ENCODE measurements at places on chromosomes 4 and X.

- DNase-seq: no peak
Observed at GRCh38 chr4:103996064-103996463, 276.3 kb upstream of the TACR3 start.

DNA sequence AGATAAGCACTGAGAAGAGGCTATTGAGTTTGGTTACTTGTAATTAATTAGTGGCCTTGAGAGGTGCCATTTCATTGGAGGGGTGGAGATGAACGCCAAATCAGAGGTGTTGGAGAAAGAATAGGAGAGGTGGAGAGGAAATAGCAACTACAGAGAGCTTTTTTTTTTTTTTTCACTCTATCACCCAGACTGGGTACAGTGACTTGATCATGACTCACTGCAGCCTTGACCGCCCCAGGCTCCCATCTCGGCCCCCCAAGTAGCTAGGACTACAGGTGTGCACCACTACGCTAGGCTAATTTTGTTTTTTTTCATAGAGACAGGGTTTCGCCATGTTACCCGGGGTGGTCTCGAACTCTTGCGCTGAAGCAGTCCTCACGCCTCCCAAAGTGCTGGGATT lies 5.2 kb downstream of the NHS start:
- no peak for DNase-seq

- DNase-seq: no peak
Observed at GRCh38 chr4:174141876-174142275, 141.6 kb downstream of the FBXO8 start.

DNA sequence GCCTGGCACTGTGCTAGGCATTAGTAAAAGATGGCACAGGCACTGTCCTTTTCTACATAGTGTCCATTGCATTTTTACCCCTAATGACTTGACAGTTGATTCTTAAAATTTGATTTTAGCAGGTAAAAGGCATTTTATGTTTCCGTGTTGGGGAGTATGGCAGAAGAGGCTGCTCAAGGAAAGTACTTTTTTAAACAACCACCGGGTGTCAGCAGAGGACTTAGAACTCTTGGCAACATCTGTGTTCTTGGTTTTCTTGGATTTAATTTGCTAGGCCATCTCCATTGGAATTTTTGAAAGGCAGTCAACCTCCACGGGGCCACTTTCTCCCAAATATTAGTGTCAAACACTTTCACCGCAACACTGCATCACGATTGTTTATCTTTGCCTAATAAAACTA lies 102.9 kb downstream of the TSPAN7 start:
- DNase-seq: no peak

DNA sequence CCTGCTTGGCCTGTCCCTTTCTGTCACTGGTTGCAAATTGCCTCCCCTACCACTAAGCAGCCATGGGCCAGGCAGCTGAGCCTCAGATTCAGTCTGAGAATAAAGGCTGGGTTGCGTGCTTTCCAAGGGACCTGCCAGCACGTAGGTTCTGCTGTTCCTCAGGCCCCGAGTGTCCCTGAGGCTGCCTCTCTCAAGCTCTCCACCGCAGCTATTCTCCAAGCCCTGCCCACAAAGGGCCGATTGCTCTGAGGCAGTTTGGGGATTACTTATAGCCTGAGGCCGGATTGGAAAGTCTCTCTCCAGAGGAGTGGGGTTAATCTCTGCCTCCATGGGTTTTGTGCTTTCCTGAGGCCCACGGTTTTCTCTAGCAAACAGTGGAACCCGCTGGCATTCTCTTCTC lies 590.7 kb downstream of the BCOR start:
- DNase-seq: no peak

DNA sequence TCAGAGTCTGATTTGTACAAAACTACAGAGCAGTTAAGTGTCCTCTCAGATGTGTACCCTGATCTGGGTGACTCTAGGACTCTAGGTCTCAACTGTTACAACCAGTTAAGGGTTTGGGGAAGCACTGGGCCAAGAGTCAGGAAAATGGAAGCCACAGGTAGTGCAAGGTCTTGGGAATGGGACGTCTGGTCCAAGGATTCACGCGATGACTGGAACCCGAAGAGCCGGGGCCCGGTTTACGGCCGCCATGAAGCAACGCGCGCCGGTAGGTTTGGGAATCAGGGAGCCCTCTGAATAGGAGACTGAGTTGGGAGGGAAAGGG lies 321 bp upstream of the HPRT1 start:
- no peak for DNase-seq

- DNase-seq: peak; percentile 67
Observed at GRCh38 chrX:41085878-41086626, 807 bp downstream of the USP9X start.

DNA sequence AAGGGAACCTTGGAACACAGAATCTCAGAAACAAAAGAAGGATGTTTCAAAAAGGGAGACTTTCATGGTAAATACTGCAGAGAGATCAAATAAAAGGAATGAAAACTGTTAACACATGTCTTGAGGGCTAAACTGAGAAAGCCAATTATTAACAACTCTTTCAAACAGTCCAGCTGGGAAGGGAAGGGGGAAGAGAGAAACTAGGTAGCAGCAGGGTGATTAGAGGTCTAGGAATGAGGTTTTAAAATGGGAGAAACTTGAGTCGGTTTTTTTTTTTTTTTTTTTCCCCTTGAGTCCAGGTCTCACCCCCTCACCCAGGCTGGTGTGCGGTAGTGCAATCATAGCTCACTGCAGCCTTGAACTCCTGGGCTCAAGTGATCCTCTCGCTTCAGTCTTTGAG lies 4.3 kb downstream of the BCLAF3 start:
- DNase-seq: no peak

- no peak for DNase-seq
Observed at GRCh38 chrX:115713460-115713859, 152.5 kb downstream of the PLS3 start.

DNA sequence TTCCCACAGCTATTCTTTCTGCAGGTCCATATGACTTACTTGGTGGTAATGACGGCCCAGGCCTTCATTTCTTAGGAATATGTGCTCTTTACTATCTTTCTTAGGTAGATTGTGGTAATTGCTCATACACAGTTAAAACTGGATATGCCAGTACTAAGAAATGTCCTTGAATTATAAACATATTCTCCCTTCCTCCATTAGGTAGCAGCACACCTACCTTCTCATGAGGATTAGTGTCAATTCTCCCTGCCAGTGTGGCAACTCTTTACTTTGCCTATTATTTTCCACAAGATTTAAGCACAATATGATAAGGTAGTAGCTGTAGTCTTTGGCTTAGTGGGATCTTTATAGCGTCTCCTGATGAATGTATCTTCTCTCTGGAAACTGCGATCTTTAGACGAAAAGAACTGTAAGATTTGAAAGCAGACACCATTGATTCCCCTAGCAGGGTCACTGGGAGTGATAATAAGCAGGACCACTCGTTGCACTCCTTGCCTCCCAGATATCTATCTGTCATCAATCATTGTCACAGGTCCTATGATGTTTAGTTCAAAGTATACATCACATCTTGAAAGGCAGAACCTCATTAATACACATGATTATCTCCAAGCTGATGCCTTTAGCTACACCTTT lies 1240.7 kb downstream of the C4orf33 start:
- no peak for DNase-seq

GRCh38 chr4:87895964-87896621 lies 63.3 kb downstream of the MEPE start:
- no peak for DNase-seq

GRCh38 chr4:76821641-76822040 lies 76.3 kb downstream of the SOWAHB start:
- DNase-seq: no peak

- DNase-seq: no peak
Observed at GRCh38 chr4:7765666-7766065, 174.0 kb downstream of the AFAP1 start.

DNA sequence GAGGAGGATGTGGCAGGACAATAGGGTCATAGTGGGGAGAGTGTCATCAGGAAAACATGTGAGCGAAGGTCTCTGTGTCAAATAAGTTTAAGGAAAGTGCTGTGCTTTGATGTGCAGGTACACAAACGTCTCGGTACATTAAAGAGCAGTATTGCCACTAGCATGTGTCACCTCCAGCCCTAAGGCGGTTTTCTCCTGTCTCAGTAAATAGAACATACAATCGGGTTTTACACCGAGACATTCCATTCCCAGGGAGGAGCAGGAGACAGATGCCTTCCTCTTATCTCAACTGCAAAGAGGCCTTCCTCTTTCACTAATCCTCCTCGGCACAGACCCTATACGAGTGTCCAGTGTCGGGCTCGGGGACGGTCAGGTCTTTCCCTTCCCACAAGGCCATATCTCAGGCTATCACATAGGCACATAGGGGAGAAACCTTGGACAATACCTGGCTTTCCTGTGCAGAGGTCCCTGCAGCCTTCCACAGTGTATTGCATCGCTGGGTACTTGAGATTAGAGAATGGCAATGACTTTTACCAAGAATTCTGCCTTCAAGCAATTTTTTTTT lies 684.5 kb downstream of the PDHA2 start:
- no peak for DNase-seq

- no peak for DNase-seq
Observed at GRCh38 chr4:52164116-52164515, 113.0 kb downstream of the SPATA18 start.

DNA sequence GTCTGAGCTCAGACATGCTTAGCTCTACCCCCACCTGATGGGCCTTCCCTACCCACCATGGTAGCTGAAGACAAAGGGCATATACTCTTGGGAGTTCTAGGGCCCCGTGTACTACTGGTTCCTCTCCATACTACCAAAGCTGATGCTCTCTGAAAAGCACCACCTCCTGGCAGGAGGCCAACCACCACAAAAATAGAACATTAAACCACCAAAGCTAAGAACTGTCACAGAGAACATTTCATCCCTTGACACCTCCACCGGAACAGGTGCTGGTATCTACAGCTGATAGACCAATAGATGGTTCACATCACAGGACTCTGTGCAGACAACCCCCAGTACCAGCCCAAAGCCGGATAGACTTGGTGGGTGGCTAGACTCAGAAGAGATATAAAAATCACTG lies 13.4 kb downstream of the EDA2R start:
- DNase-seq: no peak

DNA sequence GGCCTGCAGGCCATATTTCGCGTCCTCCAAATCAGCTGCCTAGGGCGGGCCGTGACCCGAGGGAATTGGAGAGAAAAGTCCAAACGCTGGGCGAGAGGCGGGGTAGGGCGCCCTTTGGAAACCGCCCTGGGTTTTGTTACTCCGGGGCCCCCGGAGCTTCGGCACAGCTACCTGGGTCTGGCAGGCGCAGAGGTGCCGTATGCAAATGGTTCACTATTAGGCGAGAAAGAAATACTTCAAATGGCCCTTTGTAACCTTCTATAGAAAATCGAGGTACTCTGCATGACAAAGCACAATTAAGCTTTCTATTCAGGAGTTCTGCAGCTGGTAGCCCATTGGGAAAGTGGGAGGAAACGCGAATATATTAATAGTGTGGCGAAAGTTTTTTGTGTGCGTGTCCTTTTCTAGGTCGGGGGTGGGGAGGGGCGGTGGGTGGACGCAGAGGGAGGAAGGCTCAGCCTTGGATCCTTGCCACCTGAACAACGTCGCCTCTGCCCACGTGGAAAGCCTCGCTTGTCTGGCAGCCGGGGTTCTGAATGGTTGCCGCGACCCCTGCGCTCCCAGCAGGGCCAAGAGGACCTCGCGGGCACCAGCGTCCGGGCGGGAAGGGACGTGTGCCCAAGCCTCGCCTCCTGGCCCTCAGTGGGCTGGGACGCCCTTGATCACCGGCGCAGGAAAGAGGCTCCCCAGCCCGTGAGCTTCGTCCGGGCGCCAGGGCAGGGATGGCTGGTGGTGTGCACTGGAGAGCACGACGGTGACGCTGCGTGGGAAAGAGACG lies 9.5 kb downstream of the GSX2 start:
- DNase-seq: no peak

Data from activated CD8-positive, alpha-beta memory T cell treated with anti-CD3 and anti-CD28 coated beads, Interleukin-2, amount 50 U/mL, for 48 hours (primary cell).